Hematopoietic multipotent progenitor cell treated with erythropoietin and hydrocortisone succinate and interleukin-3 and kit ligand, for 17 days (in vitro differentiated cells): ENCODE measurements at places on chromosomes 11 and 22.

DNA sequence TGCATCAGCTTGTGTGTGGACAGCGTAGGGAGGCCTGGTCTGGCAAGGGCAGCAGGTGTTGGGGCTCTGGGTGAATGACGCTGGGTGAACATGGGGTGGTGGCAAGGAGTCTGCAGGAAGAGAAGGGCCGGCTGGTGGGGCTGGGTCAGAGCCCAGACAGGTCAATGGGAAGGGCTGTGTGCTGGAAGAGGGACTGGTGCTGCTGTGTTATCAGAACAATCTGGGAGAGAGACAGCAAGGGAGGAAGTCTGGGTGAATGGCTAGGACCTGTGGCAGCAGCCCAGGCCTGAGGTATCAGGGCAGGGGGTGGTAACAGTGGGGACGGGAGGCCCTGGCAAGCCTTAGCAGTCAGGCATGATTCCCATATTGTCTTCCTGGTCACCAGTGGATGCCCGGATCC is 206.7 kb downstream of the SNX19 start:
- DNase-seq = no peak

- DNase-seq = no peak
Observed at GRCh38 chr22:49232319-49233067, 595.2 kb downstream of the BRD1 start.

DNA sequence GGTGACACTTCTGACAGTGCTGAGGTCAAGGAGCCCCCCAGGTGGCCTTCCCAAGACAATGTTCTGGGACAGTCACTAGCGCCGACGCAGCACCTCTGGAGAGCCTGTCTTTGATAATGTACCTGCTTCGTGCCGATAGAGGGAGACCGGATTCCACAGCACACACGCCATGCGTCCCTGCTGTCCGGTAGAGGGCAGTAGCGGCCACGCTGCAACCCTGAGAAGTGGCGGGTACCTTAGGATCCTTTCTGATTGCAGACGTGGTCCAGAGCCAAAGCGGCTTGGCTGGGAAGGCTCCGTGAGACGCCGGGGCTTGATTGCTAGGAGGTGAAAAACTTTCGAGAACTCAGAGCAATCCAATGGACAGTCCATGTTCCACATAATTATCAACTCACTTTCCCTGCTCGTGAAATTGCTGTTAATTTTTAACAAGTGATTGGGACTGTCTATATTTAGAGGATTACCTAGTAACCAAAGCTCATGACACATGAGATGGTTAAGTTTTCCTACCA is 11.4 kb upstream of the BARX2 start:
- DNase-seq = peak; percentile 44

- DNase-seq = no peak
Observed at GRCh38 chr11:130168105-130168504, 8.5 kb downstream of the ST14 start.

- no peak for DNase-seq
Observed at GRCh38 chr11:128696941-128697340, 3.1 kb downstream of the FLI1 start.

DNA sequence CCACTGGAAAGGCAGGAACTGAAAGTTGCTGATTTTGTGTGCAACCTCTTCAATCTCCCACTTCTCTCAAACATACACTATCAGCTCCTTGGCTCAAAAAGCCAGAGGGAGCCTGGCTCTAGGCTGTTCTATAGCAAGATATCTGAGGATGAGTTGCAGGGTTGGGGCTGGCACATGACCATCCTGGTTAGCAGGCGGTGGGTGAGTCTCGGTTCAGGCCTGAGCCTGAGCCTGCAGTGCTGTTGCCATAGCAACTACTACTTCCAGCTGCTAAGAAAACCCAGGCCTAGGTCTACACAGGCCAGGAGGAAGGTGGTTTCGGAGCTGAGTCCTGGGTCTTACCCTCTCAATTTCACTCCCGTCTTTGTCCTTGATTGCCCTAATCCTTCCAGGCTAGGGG is 39.0 kb downstream of the CWC15 start:
- DNase-seq = no peak

DNA sequence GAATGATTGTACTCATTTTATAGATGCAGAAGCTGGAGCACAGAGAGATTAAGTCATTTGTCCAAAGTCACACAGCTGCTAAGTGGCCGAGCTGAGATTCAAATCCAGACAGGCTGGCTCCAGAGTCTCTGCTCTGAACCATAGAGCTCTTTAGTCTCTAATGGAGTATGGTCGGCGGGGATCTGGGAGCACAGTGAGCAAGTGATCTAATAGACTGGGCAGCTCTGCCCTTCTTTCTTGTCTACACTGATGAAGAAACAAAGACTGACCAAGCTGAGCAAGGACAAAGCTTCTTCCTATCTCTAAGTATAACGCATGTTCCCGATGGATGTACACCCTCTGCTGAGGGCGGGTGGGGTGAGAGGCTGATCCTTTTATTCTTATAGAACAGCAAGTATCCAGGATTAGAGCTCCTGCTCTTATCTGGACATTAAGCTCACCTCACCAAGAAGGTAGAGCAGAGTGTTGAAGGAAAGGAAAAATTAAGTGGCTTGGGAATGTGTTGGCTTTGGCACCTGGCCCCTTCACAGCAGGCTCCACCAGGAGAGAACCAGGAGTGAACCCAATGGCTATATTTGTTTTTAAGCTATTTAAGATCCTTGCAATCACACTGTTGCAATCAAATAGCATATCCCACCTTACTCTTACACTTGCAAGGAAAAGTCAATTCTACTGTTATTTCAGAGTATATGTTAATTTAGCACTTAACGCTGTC is 68.7 kb downstream of the ETS1 start:
- DNase-seq = no peak

GRCh38 chr22:23767673-23768548 is at the start of gene CHCHD10:
Gene CHCHD10 (minus strand): TSS chr22:23767972. CDS start chr22:23767874, 98 bp downstream.
- DNase-seq = peak; percentile 44

DNA sequence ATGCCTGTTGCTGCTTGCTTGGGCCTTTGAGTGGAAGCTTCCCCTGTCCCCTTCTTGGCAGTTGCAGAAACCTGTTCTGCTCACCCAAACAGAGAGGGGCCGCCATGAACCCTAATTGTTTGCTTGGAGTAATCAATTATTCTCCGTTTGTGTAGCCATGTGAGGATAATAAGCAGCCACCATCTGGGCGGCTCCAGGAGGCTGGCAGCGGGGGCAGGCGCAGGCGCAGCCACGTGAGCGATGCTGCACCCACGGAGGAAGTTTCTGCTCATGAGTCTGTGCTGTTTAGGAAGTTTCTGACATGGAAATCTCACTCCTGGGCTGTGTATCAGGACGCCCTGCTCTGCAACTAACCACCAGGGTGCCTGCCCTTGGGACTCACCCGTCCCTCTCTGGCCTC is 90.1 kb downstream of the MPPED1 start:
- DNase-seq = no peak

DNA sequence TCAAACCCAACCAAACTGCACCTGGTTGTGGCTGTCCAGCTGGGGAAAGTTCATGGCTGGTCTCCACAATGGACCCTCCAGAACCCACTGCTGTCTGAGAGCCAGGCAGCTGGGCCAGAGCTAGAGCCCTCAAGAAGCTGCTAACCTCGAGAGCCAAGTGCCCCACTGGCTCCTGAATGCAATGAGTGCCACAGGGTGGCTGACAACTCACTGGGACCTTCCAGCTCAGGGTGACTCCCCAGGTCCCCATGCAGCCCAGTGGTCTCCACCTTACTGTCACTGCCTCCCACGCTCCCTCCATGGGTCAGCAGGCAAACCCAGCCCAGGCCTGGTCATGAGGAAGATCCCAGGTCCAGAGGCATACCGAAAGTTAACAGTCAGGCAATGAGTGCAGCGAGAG is 8.0 kb upstream of the CHST1 start:
- no peak for DNase-seq

DNA sequence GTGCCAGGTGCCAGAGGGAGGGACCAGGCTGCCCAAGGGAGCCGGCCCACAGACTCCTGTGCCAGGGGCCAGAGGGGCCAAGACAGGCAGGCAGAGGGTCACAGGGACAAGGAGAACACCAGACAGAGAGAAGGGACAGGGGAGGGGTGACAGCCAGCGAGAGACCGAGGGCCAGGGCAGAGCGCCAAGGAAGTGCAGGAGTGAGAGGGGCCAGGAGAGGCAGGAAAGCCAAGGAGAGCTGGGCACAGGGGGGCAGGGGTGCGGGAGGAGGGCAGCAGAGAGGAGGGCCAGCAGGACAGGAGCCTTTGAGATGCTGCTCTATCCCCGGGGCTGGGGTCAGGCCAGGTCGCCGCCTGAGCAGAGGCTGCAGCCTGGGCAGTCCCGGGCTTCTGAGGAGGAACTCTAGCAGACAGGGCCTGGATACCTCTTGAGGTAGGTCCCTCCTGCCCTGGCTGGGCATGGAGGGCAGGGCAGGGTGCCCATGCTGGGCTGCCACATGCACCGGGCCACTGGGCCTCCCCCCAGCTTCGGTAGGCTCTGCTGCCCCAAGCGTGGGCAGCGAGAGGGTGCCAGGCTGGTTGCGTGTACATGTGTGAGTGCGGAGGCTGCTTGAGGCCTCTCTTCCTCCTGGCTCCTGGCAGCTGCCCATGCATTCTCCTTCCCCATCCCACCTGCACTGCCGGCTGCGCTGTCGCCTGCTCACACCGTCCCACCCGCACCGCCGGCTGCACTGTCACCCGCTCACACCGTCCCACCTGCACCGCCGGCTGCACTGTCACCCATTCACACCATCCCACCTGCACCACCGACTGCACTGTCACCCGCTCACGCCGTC is 12.2 kb downstream of the LSP1 start:
- no peak for DNase-seq

- DNase-seq = no peak
Observed at GRCh38 chr11:47148270-47148669, 28.4 kb downstream of the ARFGAP2 start.

GRCh38 chr11:79918846-79919245 is 478.0 kb upstream of the TENM4 start:
- DNase-seq = no peak

- no peak for DNase-seq
Observed at GRCh38 chr11:102427068-102427467, 25.5 kb downstream of the TMEM123 start.

DNA sequence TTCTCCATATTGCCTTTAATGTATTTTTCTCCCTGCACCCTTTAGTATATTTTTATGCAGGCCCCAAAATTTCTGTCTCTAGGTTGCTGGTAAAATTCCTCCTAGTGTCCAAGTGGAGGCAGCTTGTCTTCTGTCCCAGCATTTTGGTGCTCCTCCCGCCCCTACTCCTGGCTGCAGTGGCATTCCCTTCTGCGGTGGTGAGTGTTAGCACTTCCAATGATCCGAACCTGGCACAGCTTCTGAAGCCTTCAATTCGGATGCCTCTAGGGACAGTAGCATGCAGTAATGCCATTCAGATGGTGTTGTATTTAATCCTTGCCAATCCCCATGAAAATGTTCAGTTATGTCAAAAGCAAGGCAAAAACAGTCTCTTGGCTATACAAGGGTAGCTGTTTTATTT is 5.9 kb downstream of the YWHAH start:
- DNase-seq = no peak

GRCh38 chr11:93271596-93271995 is 58.9 kb upstream of the DEUP1 start:
- DNase-seq = no peak

- DNase-seq = no peak
Observed at GRCh38 chr22:28142361-28142961, 223.4 kb upstream of the PITPNB start.

DNA sequence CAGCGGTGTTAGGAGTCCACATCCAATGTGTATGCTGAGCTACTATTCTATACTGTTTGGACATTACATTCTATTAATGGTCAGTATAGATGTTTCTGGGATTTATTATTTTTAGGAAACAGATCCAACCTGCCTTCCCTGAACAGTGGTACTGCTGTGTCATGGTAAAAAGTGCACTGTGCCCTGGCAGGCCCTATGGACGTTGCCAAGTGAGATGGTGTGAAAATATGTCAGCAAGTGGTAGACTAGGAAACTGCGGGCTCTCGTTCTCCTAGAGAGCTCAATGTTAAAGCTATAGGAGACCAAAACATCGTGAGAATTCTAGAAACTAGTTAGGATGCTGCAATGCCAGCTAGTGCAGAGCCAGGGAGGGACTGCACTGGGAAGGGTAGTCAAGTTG is 26.0 kb upstream of the CYP2D6 start:
- no peak for DNase-seq

GRCh38 chr11:7573558-7574296 is 59.9 kb downstream of the PPFIBP2 start:
- DNase-seq = no peak

DNA sequence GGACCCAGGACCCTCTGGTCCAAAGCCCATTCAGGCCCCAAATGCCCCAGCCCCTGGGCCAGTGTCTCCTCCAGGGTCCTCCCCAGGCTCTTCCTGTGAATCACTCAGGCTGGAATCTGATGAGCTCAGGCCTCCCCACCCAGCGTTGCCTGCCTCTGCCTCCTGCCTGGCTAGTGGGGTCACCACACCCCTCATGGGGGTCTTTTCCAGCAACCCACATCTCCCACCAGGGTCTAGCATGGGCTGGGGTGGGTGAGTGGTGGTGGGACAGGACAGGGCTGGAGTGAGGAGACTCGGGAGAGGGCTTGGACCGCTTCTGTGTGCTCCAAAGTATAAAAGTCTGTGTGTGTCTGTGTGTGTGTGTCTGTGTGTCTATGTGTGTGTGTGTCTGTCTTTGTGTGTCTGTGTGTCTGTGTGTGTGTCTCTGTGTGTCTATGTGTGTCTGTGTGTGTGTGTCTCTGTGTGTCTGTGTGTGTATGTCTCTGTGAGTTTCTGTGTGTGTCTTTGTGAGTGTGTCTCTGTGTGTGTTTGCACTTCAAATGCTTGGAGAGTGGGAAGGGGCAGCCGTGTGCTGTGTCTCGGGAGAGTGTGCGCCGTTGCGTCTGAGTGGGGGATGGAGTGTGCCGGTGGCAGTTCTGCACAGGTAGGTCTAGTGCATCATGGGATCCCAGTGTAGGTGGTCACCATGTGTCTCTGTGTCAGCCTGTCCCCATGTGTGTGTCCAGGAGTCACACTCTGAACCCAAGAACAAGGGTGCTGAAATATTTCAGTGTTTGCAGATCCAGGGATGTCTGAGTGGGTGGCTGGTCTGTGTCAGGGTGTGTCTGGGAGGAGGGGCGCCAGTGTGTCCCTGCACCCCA is 8.8 kb downstream of the RIN1 start:
- DNase-seq = no peak

- DNase-seq = no peak
Observed at GRCh38 chr22:17157714-17158113, 1.4 kb downstream of the HDHD5 start.

DNA sequence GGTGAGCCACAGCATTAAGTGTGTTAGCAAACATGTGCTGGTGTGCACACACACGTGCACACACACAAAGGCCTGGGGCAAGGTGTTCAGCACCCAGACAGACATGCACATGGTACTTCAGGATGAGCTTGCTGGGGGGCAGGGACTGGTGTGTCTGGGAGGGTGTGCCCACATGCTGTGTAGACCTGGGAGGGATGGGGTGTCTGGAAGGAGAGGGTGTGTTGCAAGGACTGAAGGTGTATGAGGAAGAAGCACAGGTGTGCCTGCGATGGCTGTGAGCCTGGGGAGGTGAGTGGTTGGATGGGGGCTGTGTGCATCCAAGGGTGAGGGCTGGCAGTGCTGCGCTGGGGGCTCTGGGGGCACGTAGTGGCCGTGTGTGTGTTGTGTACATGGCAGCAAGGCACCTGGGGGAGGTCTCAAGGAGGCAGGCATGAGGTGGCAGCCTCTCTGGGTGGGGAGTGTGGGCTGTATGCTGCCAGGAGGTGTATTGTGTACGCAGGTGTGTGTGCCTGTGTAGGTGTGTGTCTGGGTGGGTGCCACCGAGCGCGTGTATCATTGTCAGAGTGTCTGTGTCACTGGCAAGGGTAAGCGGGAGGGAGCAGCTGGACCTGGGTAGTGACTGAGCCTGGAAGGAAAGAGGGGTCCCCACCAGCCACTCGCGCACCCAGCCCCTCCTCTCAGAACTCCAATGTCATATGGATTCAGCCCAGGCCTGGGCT is 2.2 kb downstream of the NRXN2 start:
- DNase-seq = no peak

- peak; percentile 23 for DNase-seq
Observed at GRCh38 chr11:131674051-131674755, 303.8 kb downstream of the NTM start.
